ENCODE measurements at places on chromosomes 5 and 9.

DNA sequence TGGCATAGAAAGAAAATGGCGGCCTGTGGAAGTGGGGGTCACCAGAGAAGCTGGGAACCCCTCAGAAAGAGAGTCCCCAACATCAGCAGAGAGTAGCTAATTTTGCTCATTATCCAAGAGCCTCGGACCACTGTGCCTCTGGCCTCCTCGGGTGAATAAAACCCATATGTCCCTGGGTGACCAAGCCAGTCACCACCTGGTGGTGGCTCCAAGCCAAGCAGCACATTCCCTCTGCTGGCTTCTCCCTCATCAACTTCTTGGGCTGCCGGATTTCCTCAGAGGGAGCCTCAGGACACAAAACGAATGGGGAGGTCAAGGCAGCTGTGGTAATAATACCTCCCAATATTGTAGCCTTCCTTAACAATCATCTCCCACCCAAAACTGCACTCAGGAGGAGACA is 242.5 kb downstream of the NFIB start:
- no peak for DNase-seq

GRCh38 chr5:149240354-149240998 is 31.2 kb upstream of the AFAP1L1 start:
- DNase-seq: no peak

GRCh38 chr9:93525476-93525875 is 50.9 kb upstream of the PHF2 start:
- no peak for DNase-seq

- DNase-seq: no peak
Measured at GRCh38 chr9:121620777-121621449, 30.5 kb upstream of the DAB2IP start.

DNA sequence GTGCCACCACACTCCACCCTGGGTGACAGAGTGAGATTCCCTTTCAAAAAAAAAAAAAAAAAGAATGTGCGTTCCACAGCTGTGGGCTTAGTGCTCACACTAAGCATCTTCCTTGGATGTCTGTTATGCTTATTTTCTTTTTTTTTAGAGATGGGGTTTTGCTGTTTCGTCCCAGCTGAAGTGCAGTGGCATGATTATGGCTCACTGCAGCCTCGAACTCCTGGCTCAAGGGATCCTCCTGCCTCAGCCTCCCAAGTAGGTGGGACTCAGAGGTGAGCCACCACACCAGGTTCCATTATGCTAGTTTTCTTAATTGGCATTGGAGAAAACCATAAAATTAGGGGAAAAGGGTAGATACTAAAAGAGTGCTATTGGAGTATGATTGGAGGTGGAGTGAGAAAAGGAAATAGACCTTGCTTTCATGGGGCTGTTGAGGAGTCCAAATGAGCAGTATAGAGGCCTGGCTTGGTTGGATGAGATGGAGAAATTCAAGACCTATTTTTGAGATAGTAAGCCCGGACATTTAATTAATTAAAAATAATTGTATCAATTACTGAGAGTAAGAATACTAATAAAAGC is 978 bp upstream of the BRD3OS start:
- no peak for DNase-seq

- DNase-seq: no peak
Measured at GRCh38 chr5:124089578-124089977, 577.6 kb downstream of the CSNK1G3 start.

- DNase-seq: no peak
Measured at GRCh38 chr5:30768056-30768690, 425.3 kb upstream of the CDH6 start.

- no peak for DNase-seq
Measured at GRCh38 chr5:128099944-128100343, 16.4 kb downstream of the SLC12A2 start.

DNA sequence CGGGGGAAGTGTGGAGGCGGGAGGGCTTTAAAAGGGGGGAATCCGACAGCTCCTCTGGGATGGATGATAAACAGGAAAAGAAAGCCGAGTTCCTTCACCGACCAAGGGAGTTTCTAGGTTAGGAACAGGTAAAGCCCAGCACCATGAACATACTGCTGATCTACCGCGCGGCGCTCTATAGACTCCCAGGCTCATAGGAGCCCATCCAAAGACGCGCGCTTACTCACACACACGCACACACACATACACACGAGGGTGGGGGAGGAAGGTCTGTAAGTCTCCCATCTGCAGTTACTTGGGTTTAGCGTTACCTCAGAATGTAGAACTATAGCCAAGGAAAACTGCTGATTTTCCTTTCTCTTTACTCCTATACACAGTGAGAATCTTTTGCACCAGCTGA is 2.6 kb upstream of the GABRB2 start:
- DNase-seq: peak; percentile 54

DNA sequence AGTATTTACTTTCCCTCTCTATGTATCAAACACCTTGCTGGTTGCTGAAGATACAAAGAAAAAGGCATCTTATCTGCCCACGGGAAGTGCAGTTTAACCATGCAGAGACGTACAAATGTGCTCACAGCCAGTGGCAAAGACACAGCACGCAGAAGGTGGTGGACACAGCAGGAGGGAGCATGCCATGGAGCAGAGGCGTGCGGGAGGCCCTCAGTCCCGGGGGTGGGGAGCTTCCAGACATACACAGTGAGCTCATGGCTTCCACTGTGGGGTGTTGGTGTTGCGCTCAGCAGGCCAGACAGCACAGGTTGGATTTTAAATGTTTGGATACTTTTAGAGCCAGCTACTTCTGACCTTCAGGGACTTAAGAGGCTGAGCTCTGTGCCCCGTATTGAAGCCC is 8.8 kb upstream of the BARX1 start:
- no peak for DNase-seq

DNA sequence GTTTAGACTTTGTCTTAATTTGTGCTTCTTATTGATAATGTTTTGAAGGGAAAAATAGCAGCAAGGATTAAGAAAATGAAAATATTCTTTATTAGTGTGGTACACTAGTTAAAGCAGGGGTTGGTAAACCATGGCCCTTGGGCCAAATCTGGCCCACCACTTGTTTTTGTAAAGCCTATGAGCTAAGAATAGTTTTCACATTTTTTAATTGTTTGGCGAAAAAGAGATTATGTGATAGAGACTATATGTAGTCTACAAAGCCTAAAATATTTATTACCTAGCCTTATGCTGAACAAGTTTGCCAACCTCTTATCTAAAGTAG is 57.2 kb downstream of the KCNN2 start:
- DNase-seq: no peak

GRCh38 chr9:127137640-127138360 is 15.4 kb upstream of the ANGPTL2 start:
- DNase-seq: no peak

- no peak for DNase-seq
Measured at GRCh38 chr9:126157423-126157822, 169.2 kb upstream of the MVB12B start.

DNA sequence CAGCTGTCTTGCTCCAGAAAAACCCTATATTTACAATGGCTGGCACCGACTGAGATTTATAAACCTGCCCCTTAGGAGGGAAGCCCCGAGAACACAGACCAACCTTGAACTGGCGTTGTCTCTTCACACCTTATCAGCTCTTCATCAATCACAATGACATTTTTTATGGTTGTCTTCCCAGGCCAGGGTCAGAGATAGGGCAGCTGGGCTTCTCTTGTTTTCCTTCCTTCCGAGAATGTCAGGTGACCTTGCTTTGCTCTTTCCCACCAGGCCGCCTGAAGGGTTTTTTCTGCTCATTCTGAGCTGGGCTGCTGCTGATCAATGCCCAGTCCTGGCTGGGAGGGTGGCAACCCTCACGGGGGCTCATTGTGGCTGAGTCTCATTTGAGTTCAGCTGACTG is 619.1 kb downstream of the CCDC171 start:
- no peak for DNase-seq

DNA sequence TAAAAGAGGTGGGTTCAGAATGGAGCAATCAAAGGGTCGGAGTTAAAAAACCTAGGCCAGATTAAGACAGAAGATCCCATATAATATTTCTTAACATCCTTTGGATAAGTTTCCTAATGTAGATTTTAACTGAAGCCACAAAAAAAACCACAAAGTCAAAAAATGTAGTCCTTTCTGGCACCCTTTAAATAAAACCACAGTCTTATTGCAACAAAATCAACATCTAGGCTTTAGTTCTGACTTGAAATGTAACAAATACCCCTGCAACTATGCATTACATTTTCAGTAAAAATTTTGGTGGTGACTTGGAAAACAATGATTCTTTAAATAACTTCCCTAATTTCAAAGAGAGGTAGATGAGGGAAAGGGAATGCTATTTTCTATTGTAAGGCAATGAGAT is 109.2 kb downstream of the PSAT1 start:
- DNase-seq: no peak

GRCh38 chr5:58394339-58394738 is 65.5 kb downstream of the PLK2 start:
- no peak for DNase-seq

GRCh38 chr5:35202319-35203111 is 27.8 kb downstream of the PRLR start:
- no peak for DNase-seq

- no peak for DNase-seq
Measured at GRCh38 chr5:158147227-158147626, 288.3 kb upstream of the CLINT1 start.

DNA sequence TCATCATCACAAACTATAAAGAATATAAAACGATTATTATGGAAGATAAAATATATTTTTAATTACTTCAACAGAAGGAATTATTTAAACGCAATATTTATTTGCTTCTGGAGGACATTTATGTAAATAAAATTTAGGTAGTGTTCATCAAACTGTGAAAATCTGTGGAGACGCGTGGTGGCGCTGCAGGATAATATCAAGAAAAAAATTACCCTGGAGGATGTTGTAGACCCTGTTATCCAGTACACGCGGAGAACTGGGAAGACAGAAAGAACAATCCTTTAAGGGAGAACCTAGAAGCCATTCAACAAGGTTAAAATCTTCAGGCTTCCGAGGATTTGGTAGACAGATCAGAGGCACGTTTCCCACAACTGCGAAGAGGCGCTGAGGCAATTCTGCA is at the start of gene PCDHB12:
Gene PCDHB12 (plus strand): TSS at position 242 of the 400 bp plus-strand sequence. CDS start 189 bp downstream, outside the sequence.
- no peak for DNase-seq

- DNase-seq: no peak
Measured at GRCh38 chr5:73513996-73514395, 15.8 kb downstream of the BTF3 start.

DNA sequence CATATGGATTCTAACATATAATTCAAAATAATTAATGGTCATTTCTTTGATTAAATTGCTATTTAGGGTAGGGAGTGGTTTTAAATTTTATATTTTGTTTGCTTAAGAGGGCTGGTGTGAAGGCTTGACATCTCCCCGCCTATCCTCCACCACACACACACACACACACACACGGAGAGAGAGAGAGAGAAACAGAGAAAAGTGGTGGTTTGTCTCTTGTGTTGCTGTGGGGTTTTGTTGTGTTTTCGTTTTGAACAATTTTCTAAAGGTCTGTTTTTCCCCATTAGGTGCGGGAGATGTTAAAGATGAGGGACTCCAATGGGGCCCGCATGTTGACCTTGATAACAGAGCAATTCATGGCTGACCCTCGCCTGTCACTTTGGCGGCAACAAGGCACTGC is 161.9 kb downstream of the ZSWIM6 start:
- DNase-seq: no peak

- no peak for DNase-seq
Measured at GRCh38 chr9:104780796-104781395, 17.0 kb downstream of the NIPSNAP3B start.

- no peak for DNase-seq
Measured at GRCh38 chr9:3931996-3932906, 367.6 kb downstream of the GLIS3 start.

GRCh38 chr9:16082796-16083195 is 530.0 kb downstream of the CCDC171 start:
- DNase-seq: no peak

GRCh38 chr9:124478354-124478753 is 28.1 kb downstream of the ADGRD2 start:
- DNase-seq: no peak

DNA sequence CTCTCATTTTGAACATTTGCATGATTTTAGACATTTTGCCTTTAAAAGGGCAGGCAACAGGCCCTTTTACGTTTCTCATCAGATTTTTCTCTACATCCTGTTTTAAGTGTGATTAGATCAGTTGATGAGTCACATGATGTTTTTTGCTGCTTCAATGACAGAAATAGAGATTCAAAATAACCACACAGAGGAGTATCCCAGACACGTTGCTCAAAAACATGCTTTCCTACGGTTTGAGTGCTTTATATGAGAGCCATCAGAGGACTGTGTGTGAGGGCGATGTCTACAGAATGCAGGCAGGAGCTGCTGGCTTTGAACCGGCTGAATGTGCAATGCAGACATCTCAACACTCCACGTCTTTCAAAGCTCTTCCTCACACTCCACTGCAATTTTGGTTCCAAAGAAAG is 42.1 kb downstream of the OTULIN start:
- DNase-seq: no peak

GRCh38 chr9:75083188-75083970 is 4.6 kb downstream of the NMRK1 start:
- no peak for DNase-seq

DNA sequence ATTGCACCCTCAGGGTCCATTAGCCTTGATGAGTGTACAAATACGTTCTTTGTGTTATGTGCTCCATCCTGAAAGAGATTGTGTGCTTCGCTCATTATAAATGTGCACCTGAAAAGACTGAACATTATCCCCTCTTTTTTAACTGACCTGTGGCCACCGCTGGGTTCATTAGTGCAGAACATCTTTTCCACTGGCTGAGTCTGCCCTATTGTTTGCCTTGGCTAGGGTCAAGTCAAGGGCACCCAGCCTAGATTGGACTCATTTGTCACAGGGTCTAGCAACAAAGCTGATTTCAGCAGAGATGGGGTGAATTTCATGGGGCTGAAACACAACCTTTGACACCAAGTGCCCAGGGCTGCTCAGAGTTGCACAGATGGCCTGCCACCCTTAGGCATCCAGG is 764.1 kb upstream of the ARRDC3 start:
- DNase-seq: no peak

GRCh38 chr5:164235300-164235891 is 730.0 kb downstream of the MAT2B start:
- DNase-seq: no peak

DNA sequence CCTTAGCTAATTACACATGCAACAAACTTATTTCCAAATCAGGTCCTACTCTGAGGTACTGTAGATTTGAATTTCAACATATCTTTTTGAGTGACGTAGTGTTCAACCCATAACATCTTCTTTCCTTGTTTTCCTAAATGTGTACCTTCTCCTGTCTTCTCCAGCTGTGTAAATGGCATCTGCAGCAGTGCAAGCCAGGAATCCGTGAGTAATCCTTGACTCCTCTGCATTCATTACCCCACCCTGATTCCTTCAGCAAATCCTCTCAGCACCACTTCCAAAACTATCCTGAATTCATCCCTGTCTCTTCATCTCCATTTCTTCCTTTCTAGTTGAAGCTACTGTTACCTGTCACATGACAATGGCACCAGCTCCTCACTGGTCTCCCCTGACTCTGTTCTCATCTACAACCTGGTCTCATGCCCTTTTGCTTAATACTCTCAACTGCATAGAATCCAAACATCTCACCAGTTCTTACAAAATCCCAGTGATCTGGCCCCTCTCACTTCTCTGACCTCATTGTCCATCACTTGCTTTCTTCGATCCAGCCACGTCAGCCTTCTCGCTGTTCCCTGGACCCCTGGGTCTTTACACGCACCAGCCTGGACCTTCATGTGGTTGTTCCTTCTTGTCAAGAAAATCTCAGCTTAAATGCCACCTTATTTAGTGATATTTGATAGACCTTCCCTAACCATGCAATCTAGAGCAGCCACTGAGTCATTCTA is 14.6 kb upstream of the TRAF1 start:
- no peak for DNase-seq

Data from dorsolateral prefrontal cortex (tissue), 122 donors.